ENCODE measurements at places on chromosomes 3 and 15.

DNA sequence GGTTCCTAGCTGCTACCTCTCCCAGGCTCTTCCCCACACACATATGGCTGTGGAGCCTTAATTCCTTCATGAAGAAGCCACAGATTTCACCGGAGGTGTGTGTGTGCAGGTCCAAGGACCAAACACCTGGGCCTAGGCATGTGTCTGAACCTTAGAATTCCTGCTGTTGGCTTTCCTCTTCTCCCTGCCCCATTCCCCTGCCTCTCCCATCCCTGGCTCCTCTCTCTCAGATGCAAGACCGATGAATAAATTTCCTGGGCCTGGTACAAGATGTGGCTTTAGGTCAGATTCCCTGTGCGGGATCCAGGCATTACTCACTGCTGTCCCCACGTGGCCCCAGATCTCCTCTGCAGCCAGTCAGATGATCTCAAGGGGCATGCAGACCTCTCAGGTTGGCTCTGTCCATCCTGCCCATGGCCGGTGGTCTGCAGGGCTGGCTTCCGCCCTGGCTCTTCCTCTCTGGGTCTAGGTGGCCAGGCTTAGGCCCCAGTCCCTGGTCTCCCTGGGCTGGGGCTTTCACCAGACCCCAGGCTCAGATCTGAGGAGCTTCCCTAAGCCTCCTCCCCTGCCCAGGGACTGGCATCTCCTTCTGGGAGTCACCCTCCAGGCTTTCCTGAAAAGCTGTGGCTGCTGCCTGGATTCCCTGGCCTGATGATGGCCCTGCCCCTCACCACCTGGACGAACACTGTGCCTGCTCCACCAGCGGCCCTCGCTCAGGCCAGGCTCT lies 20.5 kb downstream of the CCR9 start:
- no peak for DNase-seq

GRCh38 chr3:16907243-16907642 lies 22.5 kb downstream of the PLCL2 start:
- no peak for DNase-seq

GRCh38 chr3:195084746-195085145 lies 186.2 kb downstream of the XXYLT1 start:
- DNase-seq, result no peak

DNA sequence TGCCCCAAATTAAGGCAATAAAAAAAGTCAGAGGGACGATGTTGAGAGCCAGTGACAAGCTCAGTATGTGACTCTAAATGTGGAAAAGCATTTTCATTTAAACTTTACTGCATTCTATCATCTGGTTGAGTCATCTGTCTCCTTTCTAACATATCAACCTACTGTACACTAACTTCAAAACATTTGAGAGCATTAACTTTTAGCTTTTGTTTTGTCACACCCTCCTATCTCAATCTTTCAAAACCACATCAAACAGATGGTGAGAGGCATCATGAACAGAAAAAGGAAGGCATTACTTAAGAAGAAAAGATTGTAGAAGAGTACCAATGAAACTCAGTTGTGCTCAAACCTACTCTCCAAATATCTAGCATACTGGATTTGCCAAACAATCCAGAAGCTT lies 4.8 kb downstream of the LRRC58 start:
- no peak for DNase-seq

DNA sequence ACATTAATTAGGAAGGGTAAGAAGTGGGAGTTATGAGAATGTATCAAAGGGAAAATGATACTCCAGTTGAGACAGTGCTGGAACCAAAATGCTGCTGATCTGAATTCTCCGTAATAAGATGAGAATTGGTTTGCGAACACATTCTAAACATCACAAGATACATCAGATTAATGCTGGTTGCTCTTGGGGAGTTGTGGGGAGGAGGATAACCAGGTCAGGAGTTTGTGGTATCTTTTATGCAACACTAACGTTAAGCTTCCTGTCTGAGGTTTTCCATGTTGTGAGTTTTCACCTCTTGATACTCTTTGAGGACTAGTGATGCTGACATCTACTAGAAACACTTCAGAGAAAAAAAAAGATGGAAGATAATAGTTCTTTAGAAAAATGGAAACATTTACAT lies 47.2 kb downstream of the PPARG start:
- DNase-seq, result no peak

DNA sequence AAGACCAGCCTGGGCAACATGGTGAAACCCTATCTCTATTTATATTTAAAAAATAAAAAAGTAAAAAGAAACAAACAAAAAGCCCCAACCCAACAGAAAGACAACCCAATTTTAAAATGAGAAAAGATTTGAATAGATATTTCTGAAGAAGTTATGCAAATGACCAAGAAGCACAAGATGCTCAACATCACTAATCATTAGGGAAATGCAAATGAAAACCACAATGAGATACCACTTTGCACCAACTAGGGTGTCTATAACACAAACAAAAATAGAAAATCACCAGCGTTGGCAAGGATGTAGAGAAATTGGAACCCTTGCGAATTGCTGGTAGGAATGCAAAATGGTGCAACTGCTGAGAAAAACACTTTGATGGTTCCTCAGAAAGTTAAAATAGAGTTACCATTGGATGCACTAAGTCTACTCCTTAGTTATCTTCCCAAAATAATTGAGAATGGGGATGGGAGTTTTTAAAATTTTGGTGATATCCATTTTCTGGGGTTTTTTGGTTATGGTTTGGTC lies 45.8 kb upstream of the CCNB2 start:
- DNase-seq, result no peak

DNA sequence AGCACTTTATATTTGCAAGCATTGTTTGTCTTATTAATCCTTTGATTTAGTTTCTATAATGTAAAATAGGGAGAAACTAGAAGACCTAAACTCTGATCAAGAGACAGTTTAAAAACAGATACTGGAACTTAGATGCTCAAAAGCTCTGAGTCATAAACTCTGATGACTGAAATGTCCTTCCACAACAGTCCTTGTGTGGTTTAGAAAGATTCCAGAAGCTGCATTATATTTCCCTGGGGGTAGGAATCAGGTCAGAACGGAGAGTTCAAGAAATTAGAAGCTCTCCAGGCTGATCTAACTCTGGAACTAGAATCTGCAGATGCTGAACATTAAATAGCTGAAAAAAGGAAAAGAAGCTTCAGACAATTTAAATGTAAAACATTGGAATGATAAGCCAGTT lies 18.3 kb upstream of the ONECUT1 start:
- no peak for DNase-seq

- no peak for DNase-seq
Measured at GRCh38 chr3:32593903-32594525, 23.4 kb upstream of the DYNC1LI1 start.

DNA sequence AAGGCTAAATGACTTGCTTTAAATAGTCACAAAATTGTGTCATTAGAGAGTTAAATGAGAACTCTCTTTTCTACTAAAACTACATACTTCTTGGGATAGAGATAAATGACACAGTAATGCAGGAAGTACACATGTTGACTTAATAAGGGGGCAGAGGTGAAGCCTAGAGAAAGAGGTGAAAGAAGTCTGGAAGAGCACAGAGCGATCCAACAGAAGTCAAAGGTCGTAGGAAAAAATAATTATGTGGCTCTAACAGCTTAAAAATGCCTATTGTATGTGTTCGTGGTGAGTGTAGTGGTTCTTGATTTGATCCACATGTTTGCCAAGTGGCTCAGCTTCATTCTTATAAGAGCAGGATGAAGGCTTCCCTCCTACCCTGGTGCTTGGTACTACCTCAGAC lies 61.7 kb downstream of the TMEM212 start:
- no peak for DNase-seq

DNA sequence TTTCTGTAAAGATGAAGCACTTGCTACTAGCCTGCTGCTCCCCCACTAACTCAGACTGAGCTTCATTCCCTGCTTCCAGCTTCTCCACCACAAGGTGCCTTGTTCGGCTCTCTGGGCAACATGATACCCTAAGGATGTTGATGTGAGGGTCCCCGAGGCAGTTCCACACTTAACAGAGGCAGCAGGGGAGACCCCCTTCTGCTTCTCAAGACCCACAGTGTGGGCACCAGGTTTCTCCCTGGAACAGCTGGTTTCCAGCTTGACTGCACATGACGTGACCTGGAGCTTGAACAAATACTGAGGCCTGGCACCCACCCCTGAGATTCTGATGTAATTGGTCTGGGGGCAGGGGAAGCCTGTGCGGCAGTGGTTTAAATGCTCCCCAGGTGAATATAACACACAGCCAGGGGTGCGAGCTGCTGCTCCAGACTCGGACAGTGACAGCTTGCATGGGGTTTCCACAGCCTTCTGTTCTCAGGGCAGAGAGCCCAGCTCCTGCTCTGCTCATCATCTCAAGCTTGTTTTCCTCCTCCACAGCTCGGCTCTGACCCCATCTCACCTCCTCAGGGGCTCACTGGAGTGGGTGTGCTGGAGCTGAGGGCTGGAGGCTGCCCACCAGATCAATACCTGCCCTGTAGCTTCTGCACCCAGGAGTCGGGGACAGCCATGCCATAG lies 95.0 kb upstream of the HACD2 start:
- no peak for DNase-seq

DNA sequence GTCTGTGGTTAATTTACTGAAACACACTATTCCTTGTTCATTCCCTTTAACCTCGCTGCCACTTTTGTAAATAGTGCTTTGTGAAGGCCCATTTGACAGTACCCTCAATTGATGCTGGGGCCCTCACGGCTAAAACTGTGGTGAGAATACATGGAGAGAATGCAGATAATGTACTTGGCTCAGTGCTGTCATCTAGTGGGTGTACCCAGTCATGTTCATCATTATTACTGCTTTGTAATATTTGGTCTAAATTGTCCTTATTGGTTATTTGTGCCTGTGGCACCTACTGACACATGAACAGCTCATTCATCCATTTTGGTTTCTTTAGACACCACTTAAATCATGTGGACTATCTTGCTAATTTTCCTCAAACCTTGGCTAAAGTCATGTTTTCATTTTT lies 543.6 kb downstream of the EDEM1 start:
- no peak for DNase-seq

- DNase-seq, result no peak
Measured at GRCh38 chr3:35296533-35296932, 342.8 kb upstream of the ARPP21 start.

GRCh38 chr3:125186261-125186787 lies 26.2 kb downstream of the SLC12A8 start:
- peak; percentile 44 for DNase-seq

GRCh38 chr3:176262071-176262470 lies 935.2 kb downstream of the TBL1XR1 start:
- no peak for DNase-seq

GRCh38 chr3:69941037-69941436 lies 58.5 kb upstream of the SAMMSON start:
- DNase-seq, result no peak

GRCh38 chr3:100629421-100630127 lies 20.2 kb downstream of the ADGRG7 start:
- no peak for DNase-seq

GRCh38 chr15:74873756-74874424 lies 725 bp upstream of the SCAMP2 start:
- no peak for DNase-seq

DNA sequence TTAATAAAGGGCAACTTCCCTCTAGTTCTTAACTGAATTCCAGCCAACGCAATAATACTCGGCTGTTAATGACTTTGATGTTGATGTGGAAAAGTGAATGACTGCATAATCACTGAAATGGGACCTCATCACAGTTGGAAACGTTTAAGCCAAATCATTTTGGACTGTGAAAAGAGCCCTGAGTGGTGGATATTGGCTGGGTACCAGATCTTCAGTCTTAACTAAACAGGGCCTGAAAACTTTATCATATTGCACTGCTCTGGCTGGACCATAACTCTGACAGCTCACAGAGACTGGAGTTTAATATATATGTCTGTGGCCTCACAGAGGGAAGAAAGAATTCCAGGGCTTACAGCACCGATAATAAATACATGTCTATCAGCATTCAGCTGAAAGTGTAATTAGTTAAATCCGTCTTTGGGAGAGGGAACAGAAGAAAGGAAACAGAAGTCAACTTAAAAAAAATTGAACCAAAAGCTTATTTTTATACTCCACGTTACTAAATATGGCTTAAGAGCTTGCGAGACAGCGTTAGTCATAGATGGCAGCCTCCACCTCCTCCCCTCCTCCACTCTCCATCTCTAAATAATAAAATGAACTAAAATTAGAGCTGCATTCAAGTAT lies 222.3 kb upstream of the CDIN1 start:
- DNase-seq, result no peak

DNA sequence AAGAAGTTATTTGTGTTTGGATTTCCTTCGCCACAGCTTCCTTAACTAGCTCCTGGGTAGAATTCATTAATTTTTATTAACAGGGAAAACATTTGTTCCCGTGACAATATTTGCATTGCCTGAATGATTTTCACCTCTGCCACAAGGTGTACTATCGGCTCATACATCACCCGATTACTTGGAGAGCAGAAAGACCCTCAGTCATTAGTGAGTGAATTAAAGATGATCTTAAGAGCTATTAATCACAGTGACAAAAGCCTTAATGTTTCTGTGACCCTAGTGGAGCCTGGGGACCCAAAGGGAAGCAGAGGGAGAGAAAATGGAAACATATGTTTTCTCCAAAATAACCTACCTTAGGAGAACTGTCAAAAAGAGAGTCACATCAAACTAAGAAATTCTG lies 228.3 kb downstream of the MECOM start:
- no peak for DNase-seq

DNA sequence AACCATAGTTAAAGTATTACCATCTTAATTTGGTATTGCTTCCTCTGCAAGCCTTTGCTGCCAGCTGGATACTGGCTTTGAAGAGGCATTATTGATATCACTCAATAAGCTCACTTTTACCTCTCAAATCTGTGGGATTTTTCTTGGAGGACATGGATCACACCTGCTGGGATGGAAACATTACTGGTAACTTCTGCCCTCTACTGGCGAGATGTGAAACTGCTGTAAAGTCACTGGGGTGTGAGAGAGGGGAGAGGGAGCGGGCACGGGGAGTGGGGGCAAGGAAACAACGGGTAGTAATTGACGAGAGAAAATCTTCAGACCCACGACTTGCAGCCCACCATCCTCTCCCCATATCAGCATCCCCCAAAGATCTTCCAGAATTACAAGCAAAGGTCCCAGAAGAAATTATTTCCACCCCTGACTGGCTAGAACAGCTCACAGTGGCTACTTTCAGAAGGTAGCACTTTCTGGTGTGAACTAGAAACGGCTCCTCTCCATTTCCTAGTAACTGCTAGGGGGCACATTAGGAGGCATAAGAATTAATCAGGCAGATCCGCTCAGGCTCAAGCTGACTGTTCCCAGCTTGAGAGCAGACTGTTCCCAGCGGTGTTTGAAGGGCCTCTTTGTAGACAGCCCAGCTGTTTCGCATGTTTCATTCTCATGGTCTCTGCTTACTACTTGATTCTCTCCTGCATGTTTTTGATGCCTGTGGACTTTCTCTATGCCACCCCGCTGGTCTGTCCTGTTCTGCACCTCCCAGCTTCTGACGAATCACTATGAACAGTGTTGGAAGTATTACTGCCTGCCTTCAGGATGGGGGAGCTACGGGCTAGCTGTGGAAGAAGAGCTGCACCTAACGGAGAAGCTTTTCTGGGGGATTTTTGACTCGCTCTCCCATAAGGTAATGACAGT lies 230.4 kb upstream of the CHRM5 start:
- no peak for DNase-seq

- DNase-seq, result no peak
Measured at GRCh38 chr15:59918994-59919951, 84.8 kb upstream of the FOXB1 start.

GRCh38 chr3:196214783-196215441 lies 1.4 kb upstream of the SLC51A start:
- DNase-seq, result no peak
